ENCODE measurements at places on chromosomes 16 and 17.

- DNase-seq: no peak
Observed at GRCh38 chr17:69695646-69696045, 281.1 kb downstream of the MAP2K6 start.

DNA sequence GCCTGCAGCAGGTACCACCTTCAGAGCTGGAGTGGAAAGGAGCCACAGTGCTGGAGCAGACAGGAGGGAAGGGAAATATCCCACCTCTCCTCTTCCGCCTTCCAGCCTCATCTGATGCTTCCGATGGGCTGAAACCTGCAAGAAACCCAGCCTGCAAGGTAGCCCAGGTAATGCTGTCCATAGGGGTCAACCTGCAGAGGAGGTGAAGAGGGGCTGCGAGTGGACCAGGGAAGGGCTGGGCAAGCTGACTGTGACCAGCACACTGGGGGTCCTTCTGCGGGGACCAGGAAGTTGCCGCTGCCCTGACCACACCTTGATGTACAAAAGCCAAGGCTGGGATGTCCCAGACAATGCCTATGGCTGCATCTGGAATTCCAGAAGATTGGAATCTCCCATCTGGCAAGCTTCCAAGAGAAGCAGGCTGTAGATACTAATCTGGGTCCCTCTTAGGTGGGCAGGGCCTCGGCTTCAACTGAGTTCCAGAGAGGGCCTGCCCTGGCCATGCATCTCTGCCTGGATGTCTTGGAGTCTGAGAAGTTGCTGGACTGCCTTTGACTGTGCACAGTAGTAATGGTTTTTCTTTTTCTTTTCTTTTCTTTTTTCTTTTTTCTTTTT lies 5.8 kb downstream of the FOXL1 start:
- no peak for DNase-seq

- peak; percentile 43 for DNase-seq
Observed at GRCh38 chr17:82838386-82839063, 1.3 kb downstream of the ZNF750 start.

DNA sequence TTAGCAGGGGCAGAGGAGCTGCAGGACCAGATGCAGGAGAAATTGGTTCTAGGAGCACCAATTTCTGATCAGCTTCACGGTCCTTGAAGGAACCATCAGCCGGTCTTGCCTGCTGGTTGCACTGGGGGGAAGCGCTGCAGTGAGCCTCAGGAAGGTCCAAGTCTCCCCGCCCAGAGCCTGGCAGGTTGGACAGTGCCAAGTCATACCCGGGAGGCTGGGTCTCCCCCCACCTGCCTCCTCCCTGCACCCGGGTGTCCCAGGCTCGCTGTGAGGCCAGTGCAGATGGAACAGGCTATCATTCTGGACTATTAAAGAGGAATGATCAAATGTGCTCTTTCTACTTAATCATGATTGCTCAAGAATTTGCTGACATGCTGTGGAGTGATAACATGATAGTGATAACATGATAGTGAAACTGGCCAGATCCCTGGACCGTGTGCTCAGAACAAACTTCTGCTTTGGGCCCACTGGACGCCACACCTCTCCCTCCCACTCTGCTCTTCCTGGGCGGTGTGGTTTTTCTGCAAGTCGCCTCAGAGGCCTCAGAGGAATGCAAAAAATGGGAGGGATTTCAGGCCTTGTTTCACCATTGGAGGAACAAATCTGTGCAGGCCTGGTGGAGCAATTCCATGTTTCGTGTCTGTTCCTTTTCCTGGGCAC lies 236.0 kb downstream of the IRF8 start:
- DNase-seq: no peak

DNA sequence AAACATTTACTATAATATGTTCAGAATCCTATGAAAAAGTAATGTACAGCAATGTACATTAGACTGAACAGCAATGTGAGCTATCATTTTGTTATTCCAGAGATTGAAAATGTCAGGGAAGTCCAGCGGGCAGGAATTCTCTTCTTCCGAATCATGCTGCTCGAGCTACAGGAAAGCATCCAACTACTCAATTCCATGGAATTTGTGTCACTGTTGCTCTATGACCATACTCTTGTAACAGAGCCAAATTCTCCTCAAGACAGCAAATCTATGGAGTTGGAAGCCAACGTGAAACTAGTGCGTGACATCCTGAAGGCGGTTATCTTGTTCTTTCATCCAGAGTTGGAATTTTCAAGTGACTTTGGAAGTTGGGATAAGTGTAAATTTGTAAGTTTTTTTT lies 24.8 kb upstream of the NSRP1 start:
- DNase-seq: peak; percentile 52

GRCh38 chr17:73803964-73804435 lies 159.8 kb upstream of the SDK2 start:
- no peak for DNase-seq

DNA sequence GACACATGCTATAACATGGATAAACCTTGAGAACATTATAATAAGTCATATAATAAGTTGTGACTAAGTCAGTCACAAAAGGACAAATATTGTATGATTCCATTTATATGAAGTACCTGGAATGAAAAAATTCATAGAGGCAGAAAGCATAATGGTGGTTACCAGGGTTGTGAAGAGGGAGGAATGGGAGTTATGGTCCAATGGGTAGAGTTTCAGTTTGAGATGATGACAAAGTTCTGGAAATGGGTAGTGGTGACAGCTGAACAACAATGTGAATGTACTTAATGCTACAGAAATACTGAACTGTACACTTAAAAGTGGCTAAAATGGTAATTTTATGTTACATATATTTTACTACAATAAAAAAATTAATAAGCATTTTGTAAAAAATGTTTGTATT lies 49.7 kb downstream of the MYO1D start:
- no peak for DNase-seq

GRCh38 chr17:74746922-74747321 lies 1.5 kb upstream of the NHERF1 start:
- no peak for DNase-seq
